ENCODE measurements at places on chromosomes 3 and 15. TPM values are rescaled to one million over a fixed set of nuclear protein-coding genes. Genes with fewer than 3 reads are reported as not detected.
A peak's percentile ranks its signal among the peaks of the same experiment; 100 is the strongest.

DNA sequence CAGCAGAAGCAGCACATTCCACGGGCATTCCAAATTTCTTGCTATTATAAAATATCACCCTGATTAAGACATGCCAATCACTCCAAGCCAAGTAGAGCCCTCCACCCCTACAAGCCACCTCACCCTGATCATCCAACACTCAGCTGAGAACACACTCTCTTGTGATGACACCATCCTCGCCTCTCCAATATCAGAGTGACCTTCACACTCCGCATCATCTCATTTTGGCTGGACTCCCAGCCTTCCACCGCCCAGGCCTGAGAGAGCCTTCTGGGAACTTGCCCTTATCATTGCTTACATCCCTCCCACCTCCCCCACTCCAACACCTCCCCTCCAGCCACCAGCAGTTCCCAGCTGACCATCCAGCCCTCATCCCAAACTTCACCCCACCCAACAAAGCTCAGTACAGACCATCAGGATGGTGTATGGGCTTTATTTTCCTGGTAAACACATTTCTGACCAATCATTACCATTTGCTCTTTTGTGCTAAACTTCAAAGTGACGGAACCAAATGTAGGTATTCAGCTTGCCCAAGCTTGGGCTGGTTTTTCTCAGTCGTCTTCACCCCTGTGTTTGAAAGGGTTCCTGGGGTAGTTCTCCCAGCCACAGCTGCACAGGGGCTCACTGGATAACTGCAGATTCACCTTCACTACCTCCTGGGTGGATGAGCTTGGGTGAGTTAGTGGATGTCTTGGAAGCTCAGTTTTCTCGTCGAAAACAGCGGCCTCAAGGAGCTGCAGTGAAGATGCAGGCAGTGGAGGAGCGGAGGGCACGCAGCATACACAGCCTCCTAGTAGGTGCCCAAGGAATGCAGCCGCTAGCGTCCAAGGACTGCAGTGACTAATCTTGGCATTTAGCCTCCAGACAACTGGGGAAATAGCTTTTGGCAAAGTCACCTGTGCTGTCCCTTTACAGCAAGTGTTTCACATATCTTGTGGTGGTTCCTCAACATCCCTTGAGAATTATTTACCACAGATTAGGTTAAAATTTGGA is 115.1 kb downstream of the LIPC start:
- no peak for DNase-seq

- no peak for DNase-seq
These were observed 62.2 kb downstream of the DIPK2A start for GRCh38 chr3:144033863-144034262.

- DNase-seq, result no peak
These were observed 85.8 kb upstream of the RBMS3 start for GRCh38 chr3:29195056-29195455.

DNA sequence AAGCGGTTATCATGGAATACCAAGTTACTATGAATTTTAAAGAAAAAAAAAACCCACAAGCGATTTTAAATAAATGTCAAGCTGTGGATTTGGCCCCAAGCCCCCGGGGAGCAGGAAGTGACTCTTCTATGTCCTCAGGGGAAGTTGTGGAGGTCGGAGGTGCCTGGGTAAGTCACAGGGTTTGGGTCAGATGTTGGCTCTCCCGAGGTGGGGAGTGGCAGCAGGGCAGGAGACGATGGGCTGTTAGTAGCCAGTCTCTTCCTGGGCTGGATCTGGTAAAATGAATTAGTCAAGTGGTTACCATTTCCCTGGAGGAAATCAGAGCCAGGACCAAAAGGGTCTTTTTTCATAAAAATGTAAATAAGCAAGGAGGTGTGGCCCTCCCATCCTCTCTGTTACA is 316.7 kb downstream of the TLE3 start:
- no peak for DNase-seq

DNA sequence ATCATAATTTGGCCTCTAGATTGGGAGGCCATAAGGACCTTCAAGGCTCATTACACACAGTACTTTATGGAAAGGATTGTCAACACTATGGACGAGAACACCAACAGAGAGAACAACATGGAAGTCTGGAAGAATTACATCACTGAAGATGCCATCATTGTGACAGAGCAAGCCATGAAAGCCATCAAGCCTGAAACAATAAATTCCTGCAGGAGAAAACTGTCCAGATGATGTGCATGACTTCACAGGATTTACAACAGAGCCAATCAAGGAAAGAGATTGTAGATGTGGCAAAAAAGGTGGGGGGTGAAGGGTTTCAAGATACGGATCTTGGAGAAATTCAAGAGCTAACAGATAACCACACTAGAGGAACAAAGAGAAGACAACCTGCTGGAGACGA is 15.9 kb downstream of the IL17RB start:
- no peak for DNase-seq

The KY gene
- 0.52 TPM for total RNA-seq

DNA sequence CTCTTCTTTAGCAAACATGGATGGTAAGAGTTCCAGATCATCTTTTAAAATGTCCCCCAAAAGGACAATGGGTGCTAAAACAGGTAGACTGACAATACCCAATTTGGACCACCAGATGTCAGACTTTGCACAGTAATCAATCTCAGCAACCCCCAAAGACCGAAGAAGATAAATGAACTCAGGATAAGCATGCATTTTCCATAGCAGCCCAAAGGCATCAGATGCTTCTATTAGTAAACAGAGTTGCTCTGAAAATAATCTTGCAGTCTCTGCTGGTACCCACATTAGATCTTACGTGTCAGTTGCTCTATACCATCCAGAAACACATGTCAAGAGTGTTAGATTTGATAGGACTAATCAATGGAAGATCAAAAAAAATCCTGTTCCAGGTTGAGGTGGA is 20.6 kb downstream of the MYH15 start:
- DNase-seq, result peak; percentile 16

GRCh38 chr3:114406286-114406685 is 112.5 kb downstream of the TIGIT start:
- no peak for DNase-seq

DNA sequence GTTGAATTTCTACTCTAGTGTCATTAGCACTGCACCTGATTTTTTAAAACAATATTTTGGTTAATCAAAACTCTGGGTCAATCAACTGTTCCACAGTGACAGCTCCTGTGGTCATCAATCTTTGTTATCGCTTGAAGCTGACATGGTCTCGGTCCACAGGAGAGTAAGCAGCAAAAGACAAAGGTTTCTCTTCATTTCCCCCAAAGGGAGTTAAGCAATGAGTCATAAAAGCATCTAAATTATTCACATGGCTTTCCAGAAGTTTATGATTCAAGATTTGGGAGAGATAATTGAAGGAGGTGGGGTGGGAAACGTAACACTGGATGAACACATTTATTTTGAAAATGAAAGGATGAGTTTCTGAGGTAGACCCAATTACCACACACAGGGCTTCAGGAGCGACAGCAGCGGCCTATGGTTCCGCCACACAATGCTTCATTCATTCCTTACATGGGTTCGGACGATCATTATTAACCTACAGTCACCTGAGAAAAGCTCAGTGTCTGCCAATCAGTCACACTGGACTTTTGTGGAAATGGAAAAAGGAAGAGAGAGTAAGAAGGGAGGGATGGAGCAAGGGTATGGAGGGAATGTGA is 505.1 kb downstream of the FHIT start:
- no peak for DNase-seq

GRCh38 chr3:33052671-33053070 is 44.3 kb downstream of the GLB1 start:
- DNase-seq, result no peak

DNA sequence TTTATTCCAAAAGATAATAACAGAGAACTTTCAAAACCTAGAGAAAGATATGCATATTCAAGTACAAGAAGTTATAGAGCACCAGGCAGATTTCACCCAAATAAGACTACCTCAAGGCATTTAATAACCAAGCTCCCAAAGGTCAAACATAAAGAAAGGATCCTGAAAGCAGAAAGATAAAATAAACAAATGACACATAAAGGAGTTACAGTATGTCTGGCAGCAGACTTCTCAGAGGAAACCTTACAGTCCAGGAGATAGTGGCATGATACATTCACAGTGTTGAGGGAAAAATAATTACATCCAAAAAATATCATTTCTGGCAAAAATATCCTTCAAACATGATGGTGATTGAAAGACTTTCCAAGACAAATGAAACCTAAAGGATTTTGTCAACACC is 185.8 kb upstream of the POU1F1 start:
- no peak for DNase-seq

The CORO2B gene
- 23.1 TPM for total RNA-seq

DNA sequence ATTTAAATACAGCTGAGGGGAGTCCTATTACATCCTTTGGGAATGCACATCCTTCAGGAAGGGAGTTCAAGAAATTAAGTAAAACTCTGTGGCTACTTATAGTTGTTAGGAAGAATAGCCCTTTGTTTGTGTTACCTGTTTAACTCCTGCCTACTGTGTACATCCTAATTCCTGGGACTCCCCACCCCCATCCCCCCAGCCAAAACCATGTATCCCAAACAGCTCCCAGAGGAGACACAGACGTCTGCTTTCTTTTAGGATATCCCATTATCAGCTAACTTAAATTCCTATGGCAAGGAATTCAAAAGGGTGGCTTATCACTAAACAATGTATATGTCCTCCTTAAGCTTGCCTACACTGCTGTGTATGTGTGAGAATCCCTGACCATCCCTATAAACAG is 581.7 kb downstream of the DIPK2A start:
- DNase-seq, result no peak

DNA sequence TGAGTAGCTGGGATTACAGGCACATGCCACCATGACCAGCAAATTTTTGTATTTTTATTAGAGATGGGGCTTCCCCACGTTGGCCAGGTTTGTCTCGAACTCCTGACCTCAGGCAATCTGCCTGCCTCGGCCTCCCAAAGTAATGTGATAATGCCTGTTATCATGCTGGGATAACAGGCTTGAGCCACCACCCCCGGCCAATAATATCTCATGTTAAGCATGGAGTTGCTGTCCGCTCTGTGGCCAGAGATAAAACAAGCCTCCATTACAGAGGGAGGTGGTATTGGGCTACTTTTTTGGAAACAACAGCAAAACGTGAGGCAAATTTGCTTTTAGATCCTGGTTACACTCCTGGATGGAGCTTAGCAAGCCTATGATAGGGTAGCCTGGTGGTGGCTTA is 32.9 kb upstream of the ALG1L2 start:
- DNase-seq, result no peak

The TMCO5A gene
- not detected for total RNA-seq

- DNase-seq, result no peak
These were observed 8.6 kb downstream of the IRAK2 start for GRCh38 chr3:10173095-10173925.

- no peak for DNase-seq
These were observed 103.4 kb downstream of the SNRPN start for GRCh38 chr15:25058080-25058785.

DNA sequence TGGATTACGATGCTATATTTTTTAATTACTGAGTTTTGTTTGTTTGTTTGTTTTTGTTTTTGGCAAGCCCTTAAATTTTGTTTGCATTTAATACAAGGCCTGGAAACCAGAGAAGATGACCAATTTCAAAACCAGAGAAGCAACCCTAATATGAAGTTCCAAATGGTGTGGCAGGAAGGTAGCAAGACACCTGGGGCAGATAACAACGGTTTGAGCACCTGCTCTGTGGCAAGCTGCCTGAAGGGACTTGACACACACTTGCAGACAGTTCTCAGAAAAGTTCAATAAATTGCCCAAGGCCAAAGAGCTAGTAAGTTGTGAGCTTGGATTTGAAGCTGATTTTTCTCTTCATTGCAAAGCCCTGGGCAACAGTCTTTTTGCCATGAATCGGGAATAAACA is 151.2 kb upstream of the UBE2E1 start:
- no peak for DNase-seq

The DNAH12 gene
- 0.09 TPM for total RNA-seq

The STARD5 gene
- 2.4 TPM for total RNA-seq

The PTH1R gene
- total RNA-seq, result 0.34 TPM

GRCh38 chr15:40242213-40242599 is 3.3 kb downstream of the PAK6 start:
- DNase-seq, result no peak

DNA sequence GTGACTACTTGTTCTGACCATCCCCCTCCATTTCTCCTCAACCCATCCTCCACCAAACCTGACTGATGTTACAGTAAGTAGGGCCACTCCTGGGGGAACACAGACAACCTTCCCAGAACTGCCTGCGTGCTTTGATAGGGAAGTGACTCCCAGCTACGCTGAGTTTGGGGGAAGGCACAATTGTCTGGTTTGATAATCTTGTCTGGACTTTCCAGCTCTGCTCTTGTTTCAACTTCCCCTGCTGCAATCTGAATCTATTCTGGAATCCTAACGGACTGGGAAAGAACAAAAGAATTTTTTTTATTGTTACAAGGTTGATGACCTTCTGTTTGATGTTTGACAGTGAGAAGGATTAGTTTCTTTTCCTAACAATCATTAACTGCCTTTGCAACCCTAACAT is 895.6 kb downstream of the ROBO1 start:
- DNase-seq, result no peak

GRCh38 chr15:64029110-64029509 is 17.2 kb downstream of the DAPK2 start:
- no peak for DNase-seq

DNA sequence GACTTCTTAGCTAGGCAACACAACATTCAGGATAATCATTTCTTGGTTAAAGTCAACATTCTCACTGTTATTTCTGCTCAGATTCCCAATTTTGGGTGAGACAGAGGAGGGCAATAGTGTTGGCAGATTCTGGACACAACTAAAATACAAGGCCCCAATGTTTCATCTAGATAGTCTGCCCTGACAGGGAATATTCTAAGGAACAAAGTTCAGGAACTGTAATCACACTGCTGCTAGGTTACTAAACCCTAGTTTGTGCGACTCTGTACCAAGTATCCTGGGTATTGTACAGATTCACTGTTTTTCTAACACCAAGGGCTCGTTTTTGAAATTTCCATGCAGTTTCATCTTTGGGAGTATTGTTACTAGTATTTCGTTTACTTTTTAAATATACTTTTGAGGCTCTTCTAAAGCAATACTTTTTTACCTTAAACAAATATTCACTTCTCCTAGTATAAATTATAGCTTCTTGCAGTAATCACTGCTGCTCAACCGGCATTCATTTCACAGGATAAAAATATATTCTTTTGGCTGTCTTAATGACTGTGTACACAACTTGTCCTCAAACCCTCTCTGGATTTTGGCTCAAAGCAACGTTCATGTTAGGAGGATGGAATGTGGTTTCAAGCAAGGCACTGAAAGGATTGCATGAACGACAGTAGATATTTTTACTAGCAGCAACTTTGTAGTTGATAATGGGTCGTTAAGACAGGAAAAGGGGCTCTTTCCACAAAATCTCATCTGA is 167.4 kb downstream of the ADAMTS17 start:
- no peak for DNase-seq

GRCh38 chr3:25558121-25558520 is 106.6 kb downstream of the TOP2B start:
- DNase-seq, result no peak

The SLC22A13 gene
- total RNA-seq, result 0.41 TPM

The FANCD2OS gene
- total RNA-seq, result not detected

The TRPM1 gene
- not detected for total RNA-seq

The C3orf70 gene
- 15.9 TPM for total RNA-seq

The SLC15A2 gene
- total RNA-seq, result 1.4 TPM

The SYNPR gene
- not detected for total RNA-seq

Measured in neural crest cell (in vitro differentiated cells).